ENCODE measurements at places on chromosomes 2 and 18. TPM values are rescaled to one million over a fixed set of nuclear protein-coding genes. Genes with fewer than 3 reads are reported as not detected.

DNA sequence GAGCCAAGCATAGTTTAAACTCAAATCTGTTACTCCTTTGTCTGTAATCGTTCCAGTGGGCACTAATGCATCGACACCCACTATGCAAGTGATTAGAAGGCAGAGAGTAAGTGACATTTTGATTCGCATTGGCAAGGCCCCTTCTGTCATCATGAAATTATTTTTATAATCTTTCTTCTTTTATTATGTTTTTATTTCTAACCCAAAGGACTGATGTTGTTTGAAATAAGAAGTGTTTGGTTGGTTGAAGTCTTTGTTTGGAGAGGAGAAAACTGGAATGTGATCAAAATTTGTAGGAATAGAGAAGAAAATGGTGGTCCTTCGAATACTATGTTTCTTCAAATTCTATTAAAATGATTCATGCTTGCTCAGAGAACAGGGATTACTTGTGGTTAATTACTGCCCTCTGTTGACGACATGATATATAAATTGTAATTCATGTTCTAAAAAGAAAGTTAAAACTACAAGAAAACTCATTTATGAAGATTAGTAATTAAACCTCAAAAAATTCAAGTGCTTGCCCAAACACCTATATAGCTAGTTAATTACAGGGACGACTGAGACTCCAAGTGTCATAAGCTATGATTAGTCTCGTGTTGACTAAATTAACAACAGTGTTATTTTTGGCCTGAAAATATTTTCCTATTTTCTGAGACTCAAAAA, 26.4 kb upstream of the TFPI start:
- H3K27me3 ChIP-seq, result peaks cover 5% of the 10 kb centered on the region
- DNase-seq, result no peak
- H3K27ac ChIP-seq, result no peak overlapping the region
- H3K36me3 ChIP-seq, result no peaks in the 10 kb centered on the region

DNA sequence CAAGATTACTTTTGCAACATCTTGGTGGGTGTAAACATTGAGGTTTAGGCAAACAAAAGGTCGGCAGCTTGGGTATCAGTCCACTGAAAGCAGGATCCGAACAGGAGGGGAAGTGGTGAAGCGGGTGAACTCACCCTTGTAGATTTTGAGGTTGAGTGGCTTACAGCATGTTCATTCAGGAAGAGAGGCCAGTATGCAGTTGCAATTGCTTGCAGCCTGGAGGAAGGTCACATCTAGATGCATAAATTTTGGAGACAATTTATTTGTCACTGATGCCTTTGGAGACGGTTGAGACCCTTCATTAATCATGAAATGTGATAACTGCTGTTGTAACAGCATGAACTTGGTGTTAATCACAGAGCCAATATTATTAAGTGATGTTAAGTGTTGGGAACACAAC, 131.1 kb downstream of the LTBP1 start:
- peaks cover 3% of the 10 kb centered on the region for H3K4me1 ChIP-seq
- H3K27ac ChIP-seq, result no peak overlapping the region
- DNase-seq, result no peak
- no peaks in the 10 kb centered on the region for H3K36me3 ChIP-seq
- peaks cover 5% of the 10 kb centered on the region for H3K27me3 ChIP-seq

GRCh38 chr2:241066893-241067341, 35.2 kb downstream of the MTERF4 start:
- H3K4me3 ChIP-seq, result no peak overlapping the region
- no peak for DNase-seq
- H3K4me1 ChIP-seq, result peaks cover 3% of the 10 kb centered on the region
- no peaks in the 10 kb centered on the region for H3K36me3 ChIP-seq
- no peaks in the 10 kb centered on the region for H3K27me3 ChIP-seq

DNA sequence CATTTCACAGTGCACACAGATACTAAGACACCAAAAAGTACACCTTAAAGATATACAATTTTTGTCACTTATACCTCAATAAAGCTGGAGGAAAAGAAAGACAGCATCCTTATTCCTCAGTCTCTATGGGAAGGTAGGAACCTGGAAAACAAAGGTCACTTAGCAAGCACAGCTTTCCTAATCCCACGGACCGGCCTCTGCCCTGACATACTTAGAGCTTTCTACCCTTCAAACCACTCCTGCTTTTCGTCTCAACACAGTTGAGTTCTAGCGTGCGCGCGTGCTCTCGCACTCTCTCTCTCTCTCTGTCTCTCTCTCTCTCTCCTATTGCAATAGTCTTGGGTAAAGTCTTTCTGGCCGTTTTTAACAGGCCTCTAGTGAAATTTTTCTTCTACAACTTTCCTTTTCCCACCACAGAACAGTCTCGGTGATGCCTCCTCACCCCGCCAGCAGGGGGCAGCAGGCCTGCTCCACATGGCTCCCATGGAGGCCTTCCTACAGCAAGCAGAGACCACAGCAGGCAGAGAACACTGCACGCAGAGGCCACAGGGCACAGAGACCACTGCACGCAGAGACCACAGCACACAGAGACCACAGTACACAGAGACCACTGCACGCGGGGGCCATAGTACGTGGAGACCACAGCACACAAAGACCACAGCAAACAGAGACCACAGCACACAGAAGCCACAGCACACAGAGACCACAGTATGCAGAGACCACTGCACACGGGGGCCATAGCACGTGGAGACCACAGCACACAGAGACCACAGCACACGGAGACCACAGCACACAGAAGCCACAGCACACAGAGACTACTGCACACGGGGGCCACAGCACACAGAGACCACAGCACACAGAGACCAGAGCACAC, 106.9 kb downstream of the FBXO15 start:
- H3K27ac ChIP-seq, result no peak overlapping the region
- H3K4me1 ChIP-seq, result no peaks in the 10 kb centered on the region

SNORC gene
- total RNA-seq, result 0.97 TPM

DTNA gene
- not detected for total RNA-seq

SOX11 gene
- not detected for total RNA-seq

GRCh38 chr2:101516823-101517690, 42.1 kb upstream of the RFX8 start:
- H3K27ac ChIP-seq, result no peak overlapping the region
- peaks cover 42% of the 10 kb centered on the region for H3K4me1 ChIP-seq
- H3K4me3 ChIP-seq, result no peak overlapping the region
- peaks cover 9% of the 10 kb centered on the region for H3K36me3 ChIP-seq
- H3K27me3 ChIP-seq, result peaks cover 2% of the 10 kb centered on the region

GRCh38 chr2:79936715-79937114, 367.8 kb downstream of the LRRTM1 start:
- H3K36me3 ChIP-seq, result no peaks in the 10 kb centered on the region
- H3K27ac ChIP-seq, result no peak overlapping the region
- DNase-seq, result no peak
- H3K27me3 ChIP-seq, result no peaks in the 10 kb centered on the region
- no peaks in the 10 kb centered on the region for H3K4me1 ChIP-seq

SKOR2 gene
- not detected for total RNA-seq

CHST9 gene
- total RNA-seq, result not detected

- H3K4me3 ChIP-seq, result no peak overlapping the region
- no peaks in the 10 kb centered on the region for H3K36me3 ChIP-seq
- no peak overlapping the region for H3K27ac ChIP-seq
- no peaks in the 10 kb centered on the region for H3K4me1 ChIP-seq
Observed at GRCh38 chr2:108316461-108317258, 28.0 kb downstream of the SULT1C2 start.

- no peaks in the 10 kb centered on the region for H3K4me1 ChIP-seq
- no peak overlapping the region for H3K4me3 ChIP-seq
- H3K36me3 ChIP-seq, result no peaks in the 10 kb centered on the region
- no peaks in the 10 kb centered on the region for H3K27me3 ChIP-seq
- DNase-seq, result no peak
Observed at GRCh38 chr2:16559278-16560067, 106.2 kb downstream of the CYRIA start.

DNA sequence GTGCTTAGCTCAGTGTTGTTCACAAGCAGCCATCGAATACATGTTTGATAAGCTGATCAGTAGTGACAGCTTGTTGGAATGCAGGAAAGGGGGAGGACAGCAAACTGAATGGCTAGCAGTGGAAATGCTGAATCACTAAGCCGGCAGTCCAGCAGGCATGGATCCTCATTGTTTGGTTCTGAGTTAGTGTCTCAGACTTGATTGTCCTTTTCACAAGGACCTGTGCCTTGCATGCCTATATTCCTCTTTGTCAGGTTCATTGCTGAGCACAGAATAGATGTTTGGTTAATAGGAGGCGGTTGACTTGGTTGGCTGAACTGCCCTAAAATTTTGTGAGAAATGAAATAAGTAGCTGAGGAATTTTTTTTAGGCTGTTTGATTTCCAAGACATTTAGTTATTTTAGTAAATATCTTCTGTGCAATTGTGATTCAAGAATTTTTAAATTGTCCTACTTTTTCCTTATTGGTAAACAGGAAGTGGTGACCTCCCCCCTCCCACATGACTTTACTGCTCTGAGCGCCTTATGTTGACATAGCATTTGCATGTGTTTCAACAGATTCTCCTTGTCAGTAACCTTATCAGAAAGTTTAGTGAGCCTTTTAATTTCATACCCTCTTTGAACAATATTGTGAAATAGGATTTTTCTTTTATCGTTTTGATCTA, 21.4 kb upstream of the STON1 start:
- peak overlapping the region; percentile 84 for H3K27ac ChIP-seq
- no peak overlapping the region for H3K4me3 ChIP-seq

- H3K4me1 ChIP-seq, result no peaks in the 10 kb centered on the region
- no peak for DNase-seq
- H3K27ac ChIP-seq, result no peak overlapping the region
- H3K27me3 ChIP-seq, result no peaks in the 10 kb centered on the region
- H3K36me3 ChIP-seq, result no peaks in the 10 kb centered on the region
- H3K4me3 ChIP-seq, result no peak overlapping the region
Observed at GRCh38 chr2:141048951-141049350, 1081.9 kb downstream of the LRP1B start.

- peaks cover 41% of the 10 kb centered on the region for H3K4me1 ChIP-seq
- peak overlapping the region; percentile 69 for H3K27ac ChIP-seq
- H3K36me3 ChIP-seq, result peaks cover 22% of the 10 kb centered on the region
- no peak overlapping the region for H3K4me3 ChIP-seq
- DNase-seq, result peak; percentile 68
Observed at GRCh38 chr2:234032279-234032856, 18.1 kb upstream of the SPP2 start.

- no peak overlapping the region for H3K4me3 ChIP-seq
- H3K27ac ChIP-seq, result peak overlapping the region; percentile 25
Observed at GRCh38 chr2:85308201-85308600, 19.6 kb downstream of the TGOLN2 start.

- DNase-seq, result no peak
- H3K36me3 ChIP-seq, result no peaks in the 10 kb centered on the region
- no peak overlapping the region for H3K4me3 ChIP-seq
- H3K27me3 ChIP-seq, result peaks cover 14% of the 10 kb centered on the region
Observed at GRCh38 chr2:128260239-128261138, 58.2 kb downstream of the HS6ST1 start.

All from activated CD4-positive, alpha-beta T cell treated with anti-CD3 and anti-CD28 coated beads, Interleukin-2, amount 10 ng/mL, durations not matched to agents 7 days and 5 days (primary cell).